Breast epithelium (tissue), 4 donors: ENCODE measurements at places on chromosomes 5 and 9. TPM values are rescaled to one million over a fixed set of nuclear protein-coding genes. Genes with fewer than 3 reads are reported as not detected.

FLT4 gene
- total RNA-seq: 4.3 TPM

SFXN1 gene
- 20.9 TPM for total RNA-seq

CCL19 gene
- total RNA-seq: 1.3 TPM

UAP1L1 gene
- 6.7 TPM for total RNA-seq

PPP2R2B gene
- total RNA-seq: 1.8 TPM

CDH10 gene
- not detected for total RNA-seq

PCDHGB7 gene
- 15.4 TPM for total RNA-seq

ITGA1 gene
- 49.2 TPM for total RNA-seq

MCIDAS gene
- 0.73 TPM for total RNA-seq

ECSCR gene
- total RNA-seq: 39.3 TPM

GPR150 gene
- total RNA-seq: 1.4 TPM

NME5 gene
- 1.9 TPM for total RNA-seq

TAF11L14 gene
- total RNA-seq: not detected

EDIL3 gene
- total RNA-seq: 4.3 TPM

FOXD4L5 gene
- 0.29 TPM for total RNA-seq

CCNI2 gene
- 2.0 TPM for total RNA-seq

CARTPT gene
- total RNA-seq: not detected

TPPP gene
- total RNA-seq: 2.9 TPM

CXCL14 gene
- 1,054 TPM for total RNA-seq

MTMR12 gene
- total RNA-seq: 61.3 TPM

SMIM32 gene
- total RNA-seq: not detected

CMYA5 gene
- total RNA-seq: 5.0 TPM

ZFAND5 gene
- 516 TPM for total RNA-seq

OTULINL gene
- total RNA-seq: 14.4 TPM

SPATA31C2 gene
- not detected for total RNA-seq

SCAMP1 gene
- total RNA-seq: 31.2 TPM

LECT2 gene
- total RNA-seq: not detected

GMCL2 gene
- total RNA-seq: not detected

RLN2 gene
- total RNA-seq: 6.9 TPM

GPRIN1 gene
- 0.98 TPM for total RNA-seq

CCL27 gene
- total RNA-seq: not detected

CNTNAP3B gene
- 52.4 TPM for total RNA-seq

MCC gene
- 29.4 TPM for total RNA-seq

IL13 gene
- not detected for total RNA-seq

CTXN3 gene
- not detected for total RNA-seq

ARHGEF28 gene
- total RNA-seq: 65.4 TPM

MEIKIN gene
- not detected for total RNA-seq

SNX24 gene
- 18.4 TPM for total RNA-seq

NOTCH1 gene
- 33.8 TPM for total RNA-seq

GRIA1 gene
- 0.88 TPM for total RNA-seq

ST8SIA4 gene
- total RNA-seq: 4.6 TPM

PHF24 gene
- 0.15 TPM for total RNA-seq

TMEM215 gene
- total RNA-seq: not detected

PCDHB11 gene
- 4.6 TPM for total RNA-seq

SEMA5A gene
- total RNA-seq: 3.0 TPM

PCDHA12 gene
- total RNA-seq: 5.0 TPM

ELOVL7 gene
- 3.9 TPM for total RNA-seq

C9orf50 gene
- not detected for total RNA-seq

SPEF2 gene
- total RNA-seq: 11.5 TPM

FCN2 gene
- 1.8 TPM for total RNA-seq

C1QTNF2 gene
- under 0.01 TPM for total RNA-seq

TEK gene
- total RNA-seq: 15.2 TPM

DBH gene
- total RNA-seq: not detected

FYB1 gene
- 17.9 TPM for total RNA-seq

FOXD4L6 gene
- not detected for total RNA-seq
